ENCODE measurements at places on chromosomes 12 and 14. TPM values are rescaled to one million over a fixed set of nuclear protein-coding genes. Genes with fewer than 3 reads are reported as not detected.

MIP gene
- not detected for total RNA-seq

OAS2 gene
- total RNA-seq = 2.5 TPM

SPIC gene
- not detected for total RNA-seq

ZNF140 gene
- total RNA-seq = 9.5 TPM

DNA sequence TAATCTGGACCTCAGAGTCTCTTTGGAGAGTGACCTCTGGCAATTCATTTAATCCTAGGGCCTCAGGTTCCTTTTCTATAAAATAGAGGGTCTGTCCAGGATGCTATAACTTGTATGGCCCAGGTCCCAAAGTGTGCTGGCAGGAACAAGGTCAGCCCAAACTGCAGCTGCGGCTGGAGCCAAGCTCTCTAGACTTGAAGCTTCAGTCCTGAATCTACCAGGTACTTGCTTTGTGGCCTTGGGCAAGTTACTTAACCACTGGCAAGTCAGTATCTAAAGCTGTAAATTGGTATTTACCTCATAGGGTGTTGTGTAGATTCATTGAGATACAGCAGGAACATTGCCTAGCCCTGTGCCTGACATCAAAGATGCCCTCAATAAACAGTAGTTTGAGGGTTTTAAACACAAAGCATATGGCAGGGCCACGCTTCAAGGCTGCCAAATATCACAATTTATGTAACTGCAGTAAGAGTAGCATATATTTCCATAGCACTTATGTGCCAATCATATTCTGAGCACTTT lies 21.7 kb downstream of the CPM start:
- no peak for DNase-seq

GRCh38 chr12:93803424-93803807 lies 126.2 kb downstream of the CRADD start:
- DNase-seq = no peak

DNA sequence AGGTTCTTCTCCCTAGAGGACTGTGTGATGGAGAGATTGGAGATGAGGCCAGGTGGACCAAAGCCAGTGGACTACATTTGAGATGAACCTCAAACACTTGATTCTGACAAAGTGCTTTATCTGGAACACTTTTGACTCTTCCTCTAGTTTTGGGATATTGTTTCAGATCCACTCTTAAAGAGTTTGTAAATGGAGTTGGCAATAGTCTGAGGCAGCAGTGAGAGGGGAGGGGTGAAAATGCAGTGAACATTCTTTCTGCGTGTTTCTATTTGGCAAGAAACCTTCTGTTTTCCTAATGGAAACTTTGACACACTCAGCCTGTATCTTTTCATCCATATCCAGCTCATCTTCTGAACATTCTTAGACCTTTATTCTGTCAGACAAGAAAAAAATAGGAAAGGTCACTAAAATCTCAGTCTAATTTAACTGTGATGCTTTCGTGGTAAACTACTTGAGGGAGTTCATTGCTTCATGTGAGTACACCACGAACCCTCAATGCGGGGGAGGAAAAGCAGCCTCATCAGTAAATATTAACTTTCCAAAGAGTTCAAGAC lies 57.4 kb upstream of the KCNJ8 start:
- peak; percentile 74 for DNase-seq

GRCh38 chr14:40733206-40733605 lies 873.5 kb upstream of the LRFN5 start:
- DNase-seq = no peak

DNA sequence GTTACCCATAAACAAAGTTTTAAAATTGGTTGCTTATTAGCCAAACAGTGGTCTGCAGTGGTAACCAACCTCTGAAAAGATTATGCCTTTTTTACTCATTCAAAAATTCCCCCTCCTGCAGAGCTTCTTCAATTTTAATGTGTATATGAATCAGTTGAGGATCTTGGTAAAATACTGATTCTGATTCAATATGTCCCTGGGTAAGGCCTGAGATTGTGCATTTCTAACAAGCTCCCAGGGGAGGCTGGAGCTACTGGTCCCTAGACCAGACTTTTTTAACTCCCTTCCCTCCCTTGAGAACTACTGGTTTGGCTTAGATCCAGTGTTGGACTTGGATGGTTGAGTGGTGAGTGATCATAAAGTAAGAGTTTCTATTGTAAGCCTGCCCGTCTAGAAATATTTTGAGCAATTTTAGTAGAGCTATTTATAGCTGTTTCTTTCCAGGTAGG lies 90.2 kb downstream of the FUT8 start:
- peak; percentile 67 for DNase-seq

DNA sequence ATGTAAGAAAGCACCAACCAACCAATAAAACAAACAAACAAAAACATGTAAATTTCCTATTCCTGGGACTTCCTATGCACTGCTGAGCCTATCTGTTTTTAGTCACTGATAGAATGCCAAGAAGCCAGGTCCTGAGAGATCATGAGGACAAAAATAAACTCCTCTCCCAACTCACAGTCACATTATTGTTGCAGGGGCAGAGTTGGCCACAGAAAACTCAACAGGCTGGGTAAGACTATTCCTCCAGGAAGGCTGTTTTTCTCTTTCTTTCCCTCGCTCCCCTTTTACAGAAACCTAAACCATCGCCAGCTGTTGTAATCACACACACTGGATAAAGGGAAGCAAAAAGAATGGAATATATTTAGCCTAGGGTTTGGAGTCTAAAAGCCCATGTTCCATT lies 55.8 kb upstream of the METAP2 start:
- DNase-seq = no peak

GRCh38 chr12:58487255-58487654 lies 433.0 kb downstream of the LRIG3 start:
- no peak for DNase-seq

GRCh38 chr14:69696633-69697557 lies 70.0 kb upstream of the SRSF5 start:
- no peak for DNase-seq

DNA sequence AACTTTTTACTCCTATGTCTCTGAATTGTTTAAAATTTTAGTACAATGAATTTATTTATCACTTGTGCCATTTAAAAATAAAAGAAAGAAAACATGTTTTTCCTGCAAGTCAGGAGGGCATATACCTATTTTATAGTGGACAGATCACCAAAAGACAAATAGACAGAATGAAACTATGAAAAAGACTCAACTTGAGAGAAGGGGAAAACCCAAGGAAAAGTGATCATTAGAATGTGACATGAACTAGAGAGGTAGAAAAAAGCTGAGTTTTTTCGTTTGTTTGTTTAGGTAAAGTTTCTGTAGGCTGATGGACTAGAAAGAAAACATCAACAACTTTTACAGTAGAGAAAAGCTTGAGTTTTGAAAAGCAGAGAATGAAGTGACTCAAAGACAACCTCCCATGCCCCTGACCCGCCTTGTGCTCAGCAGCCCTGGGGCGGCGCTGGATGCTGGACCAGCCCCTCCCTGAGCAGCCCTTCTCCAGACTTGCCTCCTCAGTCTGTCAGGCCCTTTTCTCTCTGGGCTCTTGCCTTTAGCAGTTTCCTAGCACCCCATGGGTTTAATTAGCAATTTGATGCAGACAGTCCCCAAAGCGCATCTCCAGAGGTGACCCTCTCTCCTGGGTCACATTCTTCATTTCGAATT lies 95.1 kb upstream of the ARID2 start:
- DNase-seq = no peak

- no peak for DNase-seq
Observed at GRCh38 chr12:105843986-105844760, 294.6 kb downstream of the NUAK1 start.

All from epithelial cell of proximal tubule (primary cell).